Stimulated activated naive CD4-positive, alpha-beta T cell (primary cell): ENCODE measurements at places on chromosomes 6 and 20.

GRCh38 chr20:34024723-34025351 lies 31.1 kb downstream of the RALY start:
- DNase-seq, result no peak

DNA sequence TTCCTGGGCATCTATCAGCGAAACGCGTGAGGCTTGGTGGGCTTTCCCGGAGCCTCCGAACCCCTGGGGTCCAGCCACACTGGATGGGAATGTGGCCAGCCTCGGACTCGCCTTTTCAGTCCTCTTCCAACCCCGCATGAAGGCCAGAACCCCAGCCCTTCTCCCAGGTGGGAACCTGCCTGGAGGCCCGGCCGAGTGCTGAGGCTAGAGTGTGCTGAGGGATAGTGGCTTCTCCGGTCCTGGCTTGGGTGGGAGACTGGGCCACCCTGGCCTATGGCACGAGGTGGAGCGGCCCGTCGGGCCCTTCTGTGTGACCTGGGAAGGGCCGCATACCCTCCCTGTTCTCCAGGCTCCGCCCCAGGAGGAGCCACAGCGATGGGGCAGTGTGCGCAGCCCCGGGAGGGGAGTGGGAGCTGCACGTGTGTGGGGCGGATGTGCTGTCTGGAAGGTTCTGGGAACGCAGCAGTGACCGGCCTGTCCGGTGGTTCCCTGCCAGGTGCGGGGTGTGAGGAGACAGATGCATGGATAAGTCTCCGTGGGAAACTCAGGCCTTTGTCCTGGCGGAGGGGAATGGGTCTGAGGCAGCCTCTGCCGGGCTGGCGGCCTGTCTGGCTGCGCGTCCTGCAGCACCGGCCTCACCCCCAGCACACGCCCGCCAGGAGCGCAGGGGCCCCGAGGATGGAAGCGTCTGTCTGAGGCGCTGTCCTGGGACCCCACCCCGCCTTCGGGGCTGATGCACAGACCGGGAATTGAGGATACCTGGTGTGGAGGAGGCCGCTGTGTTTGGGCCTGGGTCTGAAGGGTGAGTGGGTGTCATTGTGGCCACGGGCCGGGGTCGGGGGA lies 1.1 kb upstream of the BHLHE23 start:
- DNase-seq, result peak; percentile 51

DNA sequence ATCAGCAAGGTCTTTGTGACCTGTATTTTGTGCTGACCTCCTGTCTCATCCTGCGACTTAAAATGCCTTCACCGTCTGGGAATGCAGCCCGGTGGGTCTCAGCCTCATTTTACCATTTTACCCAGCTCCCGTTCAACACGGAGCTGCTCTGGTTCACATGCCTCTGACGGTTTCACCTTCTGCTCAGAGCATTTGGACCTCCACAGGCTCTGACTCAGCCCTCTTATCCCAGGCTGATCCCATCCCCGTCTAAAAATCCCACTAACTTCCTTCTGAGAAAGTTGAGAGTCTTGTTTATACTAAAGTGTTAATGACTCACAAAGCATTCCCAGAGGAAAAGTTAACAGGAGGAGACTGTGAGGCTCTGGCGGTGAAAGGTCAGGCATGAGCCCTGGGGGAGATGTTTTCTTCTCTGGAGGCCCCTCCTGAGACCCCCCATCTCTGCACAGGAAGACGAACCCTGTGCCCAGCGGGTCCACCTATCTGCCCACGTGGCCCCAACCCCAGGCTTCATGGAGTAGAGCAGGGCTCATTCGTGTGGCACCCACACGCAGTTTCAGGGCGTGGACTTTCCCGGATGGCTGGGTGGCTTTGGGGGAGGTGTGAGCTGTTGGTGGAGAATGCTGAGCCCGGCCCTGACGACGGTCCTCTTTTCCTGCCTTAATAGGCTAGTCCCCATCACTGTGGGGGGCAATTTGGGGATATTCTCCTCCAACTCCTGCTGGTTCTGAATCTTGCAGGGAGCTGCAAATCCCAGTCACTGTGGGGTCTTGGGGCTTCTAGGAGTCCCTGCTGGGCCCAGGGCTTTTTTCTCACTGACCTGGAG lies 3.3 kb upstream of the BIRC7 start:
- DNase-seq, result no peak

- DNase-seq, result no peak
These were observed 107.0 kb upstream of the OGFRL1 start for GRCh38 chr6:71181565-71181964.

GRCh38 chr20:53489528-53489927 lies 104.1 kb downstream of the ZNF217 start:
- no peak for DNase-seq

DNA sequence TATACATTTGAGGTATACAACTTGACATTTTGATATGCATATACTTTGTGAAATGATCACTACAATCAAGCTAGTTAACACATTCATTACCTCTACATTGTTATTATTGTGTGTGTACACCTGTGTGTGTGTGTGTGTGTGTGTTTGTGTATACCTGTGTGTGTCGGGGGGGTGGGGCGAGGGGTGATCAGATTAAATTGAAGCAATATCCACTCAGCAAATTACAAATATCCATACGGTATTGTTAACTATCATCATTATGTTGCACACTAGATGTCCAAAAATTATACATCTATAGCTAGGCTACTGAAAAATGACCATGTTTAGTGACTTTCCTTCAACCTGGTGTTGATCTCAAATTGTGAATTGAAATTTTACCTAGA lies 1.8 kb downstream of the RHAG start:
- DNase-seq, result no peak

- DNase-seq, result no peak
These were observed 95.2 kb upstream of the INSM1 start for GRCh38 chr20:20272686-20273085.

GRCh38 chr6:25279748-25280343 lies 672 bp downstream of the CARMIL1 start:
- DNase-seq, result no peak

- DNase-seq, result no peak
These were observed 90.6 kb downstream of the MRPL14 start for GRCh38 chr6:44036699-44037101.

DNA sequence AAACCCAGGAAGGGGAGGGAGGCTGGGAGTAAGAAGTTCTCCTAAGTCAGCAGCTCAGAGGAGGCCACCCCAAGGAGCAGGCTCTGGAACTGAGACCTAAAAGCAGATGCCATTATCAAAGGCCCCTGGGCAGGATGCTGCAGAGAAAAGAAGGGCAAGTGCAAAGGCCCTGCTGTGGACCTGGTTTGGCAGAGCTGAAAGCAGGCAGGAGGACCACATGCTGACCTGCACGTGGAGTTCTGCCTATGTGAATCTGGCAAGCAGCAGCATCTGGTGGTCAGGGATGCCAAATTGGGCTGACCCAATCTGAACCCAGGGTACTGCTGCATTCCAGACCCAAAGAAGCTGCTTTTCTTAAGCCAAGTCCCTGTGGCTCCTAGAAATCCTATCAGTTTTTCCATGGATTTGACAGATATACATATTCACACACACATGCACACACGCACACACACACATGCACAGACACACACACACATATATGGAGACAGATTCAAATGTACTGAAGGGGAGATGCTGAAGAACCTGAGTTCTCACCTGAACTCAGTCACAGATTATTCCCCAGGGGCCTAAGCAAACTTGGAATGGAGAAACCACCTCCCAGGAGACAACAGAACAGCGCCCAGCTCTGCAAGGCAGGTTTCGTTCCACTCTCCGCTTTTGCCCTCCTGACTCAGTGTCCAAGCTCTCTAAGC lies 119.9 kb downstream of the FOXA2 start:
- DNase-seq, result no peak

GRCh38 chr6:154621686-154622085 lies 111.2 kb upstream of the CNKSR3 start:
- no peak for DNase-seq

GRCh38 chr6:126123226-126123625 lies 136.9 kb downstream of the TRMT11 start:
- no peak for DNase-seq

DNA sequence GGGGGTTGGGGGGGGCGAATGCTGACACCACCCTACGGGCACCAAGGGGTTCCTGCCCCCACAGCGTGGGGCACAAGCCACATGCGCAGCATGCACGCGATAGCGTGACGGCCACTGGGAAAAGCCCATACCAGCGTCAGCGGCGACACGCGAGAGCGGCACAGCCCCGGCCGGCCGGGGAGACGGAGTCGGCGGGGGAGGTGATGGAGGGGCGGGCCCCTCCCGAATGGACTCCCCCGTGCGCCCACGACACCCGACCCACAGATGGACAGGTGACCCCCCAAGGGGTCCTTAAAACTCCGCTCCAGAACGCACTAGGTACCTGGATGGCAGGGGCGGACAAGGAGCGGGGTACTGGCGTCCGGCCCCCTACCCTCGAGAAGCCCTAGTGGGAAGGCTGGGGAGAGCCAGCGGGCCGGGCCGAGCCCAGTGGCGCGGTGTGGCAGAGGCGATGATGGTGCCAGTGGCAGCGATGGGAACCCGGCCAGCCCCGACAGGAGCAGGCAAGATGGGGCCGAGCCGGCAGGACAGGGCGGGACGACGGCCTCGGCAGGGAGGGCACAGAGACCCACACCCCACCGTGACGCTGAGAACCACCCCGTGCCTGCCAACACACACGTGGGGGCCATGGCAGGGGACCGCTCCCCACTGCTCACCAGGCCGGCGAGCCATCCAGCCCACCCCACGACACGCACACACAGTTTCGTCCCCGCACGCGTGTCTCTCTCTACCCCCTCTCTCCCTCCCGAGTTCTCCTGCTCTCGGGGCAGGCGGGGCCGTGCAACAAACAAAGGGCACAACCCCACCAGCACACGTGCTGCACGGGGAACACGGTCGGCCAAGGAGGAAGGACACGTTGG lies 1959.8 kb upstream of the DEFB115 start:
- no peak for DNase-seq

DNA sequence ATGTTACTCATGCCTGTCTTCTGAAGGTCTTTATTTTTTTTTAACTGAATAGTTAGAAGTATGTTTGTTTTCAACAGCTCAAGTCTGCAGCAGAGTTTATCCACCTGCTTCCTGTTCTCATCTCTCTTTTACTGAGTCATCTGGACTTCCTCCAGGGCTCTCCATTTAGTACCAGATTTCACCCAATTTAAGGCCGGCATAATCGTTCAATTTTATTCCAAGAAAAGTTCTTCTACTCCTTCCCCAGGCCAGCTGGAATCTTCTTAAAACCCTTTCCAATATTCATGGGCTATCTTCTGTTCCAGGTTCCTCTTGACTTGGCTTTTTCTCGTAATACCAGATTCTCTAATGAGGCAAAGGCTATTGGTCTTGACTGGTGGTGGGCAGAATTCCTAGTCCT lies 79.0 kb upstream of the LAMA2 start:
- DNase-seq, result no peak

- DNase-seq, result no peak
These were observed 169.2 kb downstream of the DTNBP1 start for GRCh38 chr6:15493437-15494168.

DNA sequence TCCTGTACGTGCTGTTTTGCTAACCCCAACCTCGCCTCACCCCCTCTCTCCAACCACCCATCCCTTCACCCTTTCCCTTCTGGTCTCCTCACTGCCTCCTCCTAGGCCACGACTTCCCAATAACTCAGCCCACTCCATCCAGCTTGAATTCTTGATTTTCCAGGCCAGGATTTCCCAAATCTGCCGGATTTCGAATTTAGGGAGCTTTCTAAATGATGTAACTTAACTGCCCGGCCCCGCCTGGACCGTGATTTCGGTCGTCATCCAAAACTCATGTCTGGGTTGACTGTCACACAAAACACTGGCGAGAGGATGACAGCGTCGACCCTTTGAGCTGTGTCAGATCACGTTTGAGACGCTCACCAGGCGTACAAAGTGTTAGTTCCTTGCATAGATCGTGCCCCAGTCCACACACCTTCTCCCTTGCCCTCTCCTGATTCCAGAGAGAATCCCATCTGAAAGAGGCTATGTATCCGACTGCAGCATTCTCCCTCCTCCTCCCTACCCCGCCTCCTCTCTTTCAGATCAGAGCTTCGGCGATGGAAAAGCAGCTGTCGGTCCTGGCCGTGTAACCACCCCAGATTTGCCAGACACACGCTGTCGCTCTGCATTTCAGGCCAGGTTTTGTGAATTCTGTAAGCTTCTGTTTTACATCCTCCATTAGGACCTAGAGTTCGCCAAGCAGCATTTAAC lies 168.2 kb downstream of the GPX5 start:
- DNase-seq, result no peak

DNA sequence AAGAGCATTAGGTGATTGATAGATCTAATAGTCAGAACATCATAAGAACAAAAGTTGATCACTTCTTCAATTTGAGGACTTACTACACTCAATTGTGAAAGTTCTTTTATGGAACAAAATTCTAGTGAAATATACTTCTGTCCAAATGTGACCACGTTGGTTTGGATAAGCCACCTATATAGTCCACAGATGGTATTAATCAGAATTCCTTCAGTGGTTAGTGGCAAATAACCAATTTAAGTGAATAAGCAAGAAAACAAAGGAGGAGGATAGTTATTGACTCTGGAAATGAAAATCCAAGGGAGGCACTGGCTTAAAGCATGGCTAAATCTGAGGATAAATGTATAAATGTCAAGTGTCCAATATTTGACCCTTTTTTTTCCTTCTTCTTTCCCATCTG lies 268.5 kb upstream of the MARCKS start:
- no peak for DNase-seq

DNA sequence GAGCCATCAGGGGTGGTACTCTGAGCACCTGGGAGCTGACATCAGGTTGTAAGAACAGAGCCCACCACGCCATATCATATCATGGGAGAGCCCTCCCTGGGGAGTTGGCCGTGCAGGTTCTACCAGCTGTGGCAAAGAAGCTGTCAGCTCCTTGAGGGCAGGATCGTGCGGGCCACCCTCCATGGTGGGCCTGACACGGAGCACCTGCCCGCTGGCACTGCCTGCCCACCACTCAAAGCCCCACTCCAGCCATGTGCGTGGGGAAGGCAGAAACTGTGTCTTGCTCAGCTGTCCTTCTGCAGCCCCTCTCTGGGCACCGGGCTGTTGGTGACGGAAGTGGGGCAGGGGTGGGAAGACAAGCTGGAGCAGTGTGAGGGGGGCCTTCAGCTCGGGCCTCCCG lies 14.3 kb downstream of the PRPH2 start:
- no peak for DNase-seq

- no peak for DNase-seq
These were observed 8.5 kb upstream of the ANGPT4 start for GRCh38 chr20:924639-925038.

GRCh38 chr6:149922642-149923326 lies at the start of gene RAET1G:
RAET1G (minus strand) TSS chr6:149923121; CDS start chr6:149923010, 111 bp downstream.
- DNase-seq, result peak; percentile 82

- DNase-seq, result peak; percentile 35
These were observed 576 bp downstream of the MAPK13 start for GRCh38 chr6:36130667-36131510.

DNA sequence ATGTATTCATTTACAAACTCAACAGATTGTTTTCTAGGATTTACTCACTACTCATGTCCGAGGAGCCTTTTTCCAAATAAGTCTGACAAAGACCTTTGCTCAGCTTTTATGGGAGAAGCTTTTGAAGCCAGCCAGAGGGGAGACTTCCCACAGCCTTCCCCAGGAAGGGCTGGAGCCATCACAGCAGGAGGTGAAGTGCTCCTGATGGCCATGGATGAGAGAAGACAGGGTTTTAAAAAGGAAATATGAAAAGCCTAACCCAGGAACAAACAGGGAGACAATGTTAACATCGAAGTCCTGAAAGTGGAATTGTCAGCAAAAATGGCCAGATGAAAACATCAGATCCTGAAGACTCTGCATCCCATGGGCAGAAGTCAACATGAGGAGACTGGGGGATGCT lies 11.6 kb upstream of the TAGAP start:
- no peak for DNase-seq
